ENCODE measurements at places on chromosomes 12 and 14. TPM values are rescaled to one million over a fixed set of nuclear protein-coding genes. Genes with fewer than 3 reads are reported as not detected.

Gene SYCP3
- 1.7 TPM for total RNA-seq

Gene VWF
- not detected for total RNA-seq

Gene MRPL52
- 93.9 TPM for total RNA-seq

Gene PTGDR
- total RNA-seq, result 0.68 TPM

Gene ADCY6
- 0.18 TPM for total RNA-seq

Gene CEP290
- total RNA-seq, result 10.3 TPM

Gene RBM25
- 95.1 TPM for total RNA-seq

Gene OR11H12
- not detected for total RNA-seq

Gene ANG
- total RNA-seq, result 1.4 TPM

Gene E2F7
- 23.8 TPM for total RNA-seq

Gene KRT83
- total RNA-seq, result not detected

Gene EXOC3L4
- total RNA-seq, result not detected

Gene ANKRD13A
- total RNA-seq, result 76.0 TPM

Gene CMA1
- total RNA-seq, result 0.52 TPM

Gene TSPAN8
- total RNA-seq, result not detected

Gene MANSC4
- total RNA-seq, result not detected

Gene C3AR1
- total RNA-seq, result 9.1 TPM

Gene CCDC177
- total RNA-seq, result not detected

Gene KLRF1
- total RNA-seq, result not detected

Gene ITGA7
- 4.2 TPM for total RNA-seq

Gene B4GALNT1
- 0.84 TPM for total RNA-seq

Gene PMEL
- total RNA-seq, result 0.55 TPM

Gene PLEK2
- total RNA-seq, result not detected

Gene RNU4-1
- total RNA-seq, result 1,409 TPM

Gene LRRK2
- 0.10 TPM for total RNA-seq

Gene NELL2
- total RNA-seq, result 47.4 TPM

Gene CCDC196
- not detected for total RNA-seq

Gene TSPAN19
- not detected for total RNA-seq

Gene KLRD1
- total RNA-seq, result 7.6 TPM

Gene SLC7A7
- total RNA-seq, result 0.23 TPM

Gene ADAM20
- total RNA-seq, result 0.47 TPM

Gene XPOT
- total RNA-seq, result 102 TPM

Gene LHX5
- total RNA-seq, result not detected

Gene GPRC5D
- total RNA-seq, result not detected

Gene RHOJ
- not detected for total RNA-seq

Gene CLEC1B
- not detected for total RNA-seq

Gene ACOT4
- total RNA-seq, result 1.3 TPM

Gene IFNG-AS1
- total RNA-seq, result 0.21 TPM

Gene FOXN3
- total RNA-seq, result 70.3 TPM

Measured in activated CD8-positive, alpha-beta T cell treated with anti-CD3 and anti-CD28 coated beads, Interleukin-2, amount 10 ng/mL, durations not matched to agents 7 days and 5 days (primary cell).